ENCODE measurements at places on chromosomes 6 and 20. TPM values are rescaled to one million over a fixed set of nuclear protein-coding genes. Genes with fewer than 3 reads are reported as not detected.

DEFB124 gene
- not detected for total RNA-seq

- H3K36me3 ChIP-seq, result no peaks in the 10 kb centered on the region
- DNase-seq, result no peak
- H3K27ac ChIP-seq, result no peak overlapping the region
- H3K4me1 ChIP-seq, result peaks cover 6% of the 10 kb centered on the region
- peaks cover 18% of the 10 kb centered on the region for H3K27me3 ChIP-seq
- no peak overlapping the region for H3K4me3 ChIP-seq
These were observed 79.5 kb downstream of the ERMARD start for GRCh38 chr6:169830876-169831275.

C6orf163 gene
- 0.93 TPM for total RNA-seq

DNA sequence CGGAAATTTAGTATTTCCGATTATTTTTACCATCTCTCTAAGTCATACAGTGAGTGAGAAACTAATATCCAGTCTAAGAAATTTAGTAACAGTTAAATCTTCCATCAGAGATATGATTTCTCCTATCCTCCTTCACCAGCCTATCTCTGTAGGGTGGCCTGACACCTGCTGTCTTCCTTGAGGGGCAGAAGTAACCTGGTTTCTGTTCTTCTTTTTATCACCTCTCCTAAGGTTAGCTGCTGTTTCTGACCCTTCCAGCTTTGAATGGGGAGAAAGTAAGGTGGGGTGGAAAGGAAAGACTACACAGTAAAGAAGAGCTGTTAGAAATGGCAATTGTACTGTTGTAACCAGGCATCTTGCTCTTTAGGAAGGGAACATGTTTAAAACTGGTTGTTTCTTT lies 447.7 kb downstream of the PHF3 start:
- no peak overlapping the region for H3K4me3 ChIP-seq
- H3K36me3 ChIP-seq, result no peaks in the 10 kb centered on the region
- H3K4me1 ChIP-seq, result no peaks in the 10 kb centered on the region
- no peaks in the 10 kb centered on the region for H3K27me3 ChIP-seq
- no peak overlapping the region for H3K27ac ChIP-seq
- DNase-seq, result no peak

GRCh38 chr6:8831366-8832152 lies 396.2 kb upstream of the SLC35B3 start:
- DNase-seq, result no peak
- H3K36me3 ChIP-seq, result no peaks in the 10 kb centered on the region
- H3K27ac ChIP-seq, result no peak overlapping the region
- no peak overlapping the region for H3K4me3 ChIP-seq
- H3K27me3 ChIP-seq, result no peaks in the 10 kb centered on the region

FAM209B gene
- total RNA-seq, result 3.1 TPM
